ENCODE measurements at places on chromosomes 1 and 21. TPM values are rescaled to one million over a fixed set of nuclear protein-coding genes. Genes with fewer than 3 reads are reported as not detected.
A peak's percentile ranks its signal among the peaks of the same experiment; 100 is the strongest.

- no peak for DNase-seq
These were observed 94.7 kb upstream of the C1orf21 start for GRCh38 chr1:184292101-184292500.

Gene GBP1
- total RNA-seq = 1.2 TPM

Gene CFHR1
- not detected for total RNA-seq

DNA sequence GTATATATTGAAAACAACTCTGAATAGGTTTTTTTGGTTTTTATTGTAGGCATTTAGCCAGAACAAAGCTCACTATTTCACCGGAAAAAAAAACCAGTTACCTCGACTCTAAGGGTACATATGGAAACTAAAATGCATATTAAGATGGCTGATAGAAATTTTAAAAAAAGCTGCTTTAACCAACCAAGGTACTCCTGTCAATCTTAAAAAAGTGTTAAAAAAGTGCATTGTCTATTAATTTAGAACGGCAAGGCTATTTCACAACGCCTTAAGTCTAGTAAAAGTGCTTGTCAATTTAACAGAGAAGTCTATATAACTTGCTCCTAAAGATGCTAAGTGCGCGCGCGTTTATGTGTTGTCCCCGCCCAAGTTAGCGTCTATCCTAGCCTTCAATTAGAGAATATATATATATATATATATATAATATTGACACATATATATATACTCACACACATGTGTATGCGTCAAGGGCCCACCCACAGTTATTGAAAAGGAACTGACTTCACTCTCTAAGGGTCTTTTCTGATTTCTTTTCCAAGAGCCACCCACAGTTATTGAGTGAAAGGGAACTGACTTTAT is 934 bp downstream of the ASPM start:
- no peak for DNase-seq

GRCh38 chr1:69123486-69123885 is 444.2 kb upstream of the LRRC7 start:
- DNase-seq = no peak

GRCh38 chr1:194078765-194079164 is 892.4 kb upstream of the B3GALT2 start:
- DNase-seq = no peak

GRCh38 chr21:44477712-44478111 is 22.4 kb downstream of the LRRC3 start:
- DNase-seq = no peak

- DNase-seq = no peak
These were observed 647.7 kb downstream of the KCNT2 start for GRCh38 chr1:195960580-195960979.

DNA sequence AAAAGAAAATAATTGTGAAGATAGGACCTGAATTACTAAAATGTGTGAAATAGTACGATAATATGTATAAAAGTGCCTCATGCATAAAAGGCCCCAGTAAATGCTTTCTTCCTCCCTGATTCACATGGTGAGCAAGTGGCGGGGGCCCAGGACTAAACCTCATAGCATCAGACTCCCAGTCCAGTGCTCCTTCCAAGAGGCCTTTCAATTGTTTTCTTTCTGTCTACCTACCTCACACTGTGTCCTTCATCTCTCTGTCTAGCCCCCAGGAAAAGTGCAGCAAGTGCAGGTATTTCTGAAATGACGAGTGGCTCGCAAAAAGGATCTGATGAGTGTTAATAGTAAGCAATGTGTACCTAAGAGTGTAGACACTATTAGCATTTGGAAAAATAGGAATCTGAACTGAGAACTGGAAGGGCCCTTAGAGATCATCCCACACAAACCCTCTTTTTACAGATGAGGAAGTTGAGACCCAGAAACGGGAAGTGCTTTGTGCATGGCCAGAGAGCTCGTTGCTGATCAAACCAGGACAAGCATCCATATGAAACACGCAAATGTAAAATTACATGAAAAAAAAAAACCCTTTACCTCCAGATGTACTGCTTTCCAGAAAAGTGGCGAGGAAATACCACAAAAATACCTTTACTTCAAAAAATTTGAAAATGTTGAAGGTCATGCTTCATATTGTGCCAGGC is 118.2 kb upstream of the HOOK1 start:
- no peak for DNase-seq

Gene C8A
- not detected for total RNA-seq

Gene TTC4
- total RNA-seq = 28.2 TPM

Gene NCAM2
- total RNA-seq = 2.4 TPM

GRCh38 chr1:149963358-149963757 is 26.7 kb upstream of the MTMR11 start:
- no peak for DNase-seq

GRCh38 chr21:26153758-26154157 is 16.8 kb downstream of the APP start:
- no peak for DNase-seq

GRCh38 chr1:204181116-204181515 is 15.0 kb upstream of the REN start:
- no peak for DNase-seq

DNA sequence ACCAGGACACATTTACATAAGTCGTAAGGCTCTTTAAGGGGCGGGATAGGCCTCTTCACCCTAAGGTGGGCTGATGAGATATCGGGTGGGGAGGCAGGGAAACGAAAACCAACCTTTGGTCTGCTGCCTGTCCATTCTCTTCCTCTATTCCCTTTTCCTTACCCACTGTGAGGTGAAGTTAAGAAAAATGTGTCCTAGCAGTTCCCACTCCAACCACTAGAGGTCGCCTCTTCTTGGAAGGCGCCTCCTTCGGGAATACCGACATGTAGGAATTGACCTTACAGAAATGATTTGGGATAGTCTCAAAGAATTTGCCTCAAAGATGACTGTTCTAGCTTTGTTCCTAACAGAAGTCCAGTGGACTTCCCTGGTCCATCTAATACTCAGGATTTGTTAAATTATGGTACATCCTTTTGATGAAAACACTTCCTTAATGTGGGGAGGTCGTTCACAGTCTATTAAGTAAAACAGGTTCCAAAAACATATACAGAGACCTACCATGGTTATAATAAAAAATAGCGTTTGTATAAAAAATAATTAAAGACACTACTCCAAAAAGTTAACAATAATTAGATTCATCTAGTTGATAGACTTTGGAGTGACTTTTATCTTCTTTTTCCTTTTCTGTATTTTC is 14.1 kb downstream of the AZIN2 start:
- peak; percentile 88 for DNase-seq

Gene CD84
- total RNA-seq = not detected

GRCh38 chr21:29315131-29315749 is 16.5 kb downstream of the BACH1 start:
- DNase-seq = no peak

DNA sequence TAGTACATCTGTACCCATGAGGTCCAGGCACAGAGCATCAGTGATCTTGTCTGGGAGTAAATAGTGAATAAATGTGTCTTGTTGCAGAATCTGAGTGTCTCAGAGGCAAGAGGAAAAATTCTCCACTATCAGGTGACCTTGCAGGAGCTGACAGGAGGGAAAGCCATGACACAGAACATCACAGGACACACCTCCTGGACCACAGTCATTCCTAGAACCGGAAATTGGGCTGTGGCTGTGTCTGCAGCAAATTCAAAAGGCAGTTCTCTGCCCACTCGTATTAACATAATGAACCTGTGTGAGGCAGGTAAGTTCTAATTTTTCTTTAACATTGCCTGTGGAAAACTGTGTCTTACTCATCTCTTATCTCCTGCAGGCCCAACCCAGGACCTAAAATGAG is 43.1 kb downstream of the IL12RB2 start:
- no peak for DNase-seq

Gene LIN9
- 21.9 TPM for total RNA-seq

DNA sequence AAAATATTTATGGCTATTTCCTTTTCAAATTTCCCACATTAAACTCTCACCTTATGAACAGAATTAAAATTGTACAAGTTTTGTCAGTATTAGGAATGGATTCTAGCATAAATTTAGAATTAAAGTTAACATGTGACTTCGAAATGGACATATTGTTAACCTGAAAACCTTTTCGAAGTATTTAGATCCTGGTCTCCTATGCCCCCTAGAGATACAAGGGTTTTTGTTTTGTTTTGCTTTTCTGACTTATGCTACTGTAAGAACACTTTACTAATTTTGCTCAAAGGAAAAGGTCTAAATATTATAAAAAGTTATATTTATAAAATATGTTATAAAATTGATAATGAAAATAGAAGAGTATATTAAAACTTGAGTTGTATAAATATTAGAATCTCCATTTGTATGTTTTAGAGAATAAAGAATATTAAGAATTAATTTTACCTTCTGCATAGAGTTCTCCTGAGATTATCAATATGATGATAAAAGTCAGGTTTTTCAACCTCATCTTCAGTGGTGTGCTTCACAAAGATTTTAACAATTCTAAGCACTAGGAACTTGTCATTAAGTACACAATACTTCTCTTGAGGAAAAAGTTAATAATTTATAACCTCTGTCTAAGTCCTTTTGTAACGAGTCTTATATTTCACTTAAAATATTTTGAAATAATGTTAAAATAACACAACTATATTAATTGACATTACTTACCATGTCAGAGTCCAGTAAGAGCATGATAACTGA is at the start of gene F13B:
F13B (minus strand) TSS at position 542 of the 738 bp plus-strand sequence; CDS start at position 505, 37 bp downstream.
- DNase-seq = peak; percentile 21

DNA sequence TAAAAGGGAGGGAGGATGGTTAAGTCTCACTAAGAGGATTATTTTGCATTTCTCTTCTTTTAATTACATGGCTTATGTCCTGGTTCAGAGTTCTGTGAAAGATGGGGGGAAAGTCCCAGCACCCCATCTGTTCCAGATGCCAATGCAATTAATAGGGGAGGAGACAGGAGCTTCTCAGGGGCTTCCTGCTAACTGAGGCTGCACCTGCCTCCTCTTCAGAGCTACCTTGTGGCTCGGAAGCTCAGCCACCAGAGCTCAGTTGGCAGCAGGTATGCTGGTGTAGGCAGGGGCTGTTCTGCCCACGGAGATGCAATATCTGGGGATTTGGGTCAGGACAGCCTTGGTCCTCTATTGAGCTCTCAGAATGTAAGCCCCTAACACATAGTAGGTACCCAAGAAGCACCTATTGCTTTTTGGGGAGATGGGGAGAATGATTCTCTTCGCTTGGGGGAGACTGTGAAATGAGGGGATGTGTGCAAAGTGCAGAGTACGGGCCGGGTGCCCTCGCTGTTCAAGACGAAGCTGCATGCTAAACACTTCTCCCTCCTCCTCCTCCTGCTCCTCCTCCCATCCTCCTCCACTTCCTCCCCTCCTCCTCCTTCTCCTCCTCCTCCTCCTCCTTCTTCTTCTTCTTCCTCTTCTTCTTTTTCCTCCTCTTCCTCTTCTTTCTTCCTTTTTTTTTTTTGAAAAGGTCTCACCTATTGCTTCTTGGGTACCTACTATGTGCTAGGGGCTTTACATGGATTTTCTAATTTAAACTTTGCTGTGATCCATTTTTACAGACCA is 279.0 kb downstream of the PTPRU start:
- DNase-seq = no peak

DNA sequence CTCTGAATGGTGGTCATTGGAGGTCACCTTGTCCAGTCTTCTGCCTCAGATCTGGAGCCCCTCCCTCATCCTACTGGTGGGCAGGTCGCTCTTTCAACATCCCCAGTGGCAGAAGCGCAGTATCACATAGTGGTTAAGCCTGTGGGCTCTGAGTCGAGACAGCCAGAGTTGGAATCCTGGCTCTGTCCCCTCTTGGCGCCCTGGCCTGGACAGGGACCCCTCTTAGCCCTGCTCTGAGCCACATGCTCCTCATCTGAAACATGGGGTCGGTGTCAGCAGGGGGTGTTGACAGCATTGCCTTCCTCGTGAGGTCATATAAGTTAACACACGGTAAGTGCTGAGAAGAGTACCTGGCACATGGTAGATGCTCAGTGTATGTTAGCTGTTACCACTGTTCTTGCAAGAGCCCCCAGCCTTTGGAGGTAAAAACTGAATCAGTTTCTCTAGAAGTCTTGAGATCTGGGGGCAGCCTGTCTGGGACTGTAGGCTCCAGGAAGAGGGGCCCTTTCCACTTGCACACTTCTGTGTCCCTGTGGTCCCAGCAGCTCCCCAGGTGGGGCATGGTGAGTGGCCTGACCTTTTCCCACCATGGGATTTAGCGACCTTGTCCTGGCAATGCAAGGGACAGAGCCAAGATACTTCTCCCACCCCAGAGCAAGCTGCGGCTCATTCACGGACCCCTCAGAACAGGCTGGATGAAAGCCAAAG is 6.4 kb downstream of the ZC3H12A start:
- no peak for DNase-seq

DNA sequence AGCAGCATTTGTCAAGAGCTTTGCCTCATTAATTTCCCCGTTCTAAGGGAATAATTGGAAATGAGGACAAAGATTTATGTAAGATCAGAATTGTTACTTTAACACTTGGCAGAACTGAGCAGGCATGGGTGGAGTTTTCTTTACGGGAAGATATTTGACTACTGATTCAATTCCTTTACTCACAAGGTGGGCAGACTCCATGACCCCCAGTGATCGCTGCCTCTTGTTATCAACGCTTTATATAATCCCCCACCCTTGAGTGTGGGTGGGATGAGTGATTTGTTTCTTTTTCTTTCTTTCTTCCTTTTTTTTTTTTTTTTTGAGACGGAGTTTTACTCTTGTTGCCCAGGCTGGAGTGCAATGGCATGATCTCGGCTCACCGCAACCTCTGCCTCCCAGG is 65.3 kb upstream of the TENT5B start:
- no peak for DNase-seq

Gene KPRP
- total RNA-seq = not detected

- DNase-seq = no peak
These were observed 164.9 kb downstream of the RERE start for GRCh38 chr1:8652467-8653046.

DNA sequence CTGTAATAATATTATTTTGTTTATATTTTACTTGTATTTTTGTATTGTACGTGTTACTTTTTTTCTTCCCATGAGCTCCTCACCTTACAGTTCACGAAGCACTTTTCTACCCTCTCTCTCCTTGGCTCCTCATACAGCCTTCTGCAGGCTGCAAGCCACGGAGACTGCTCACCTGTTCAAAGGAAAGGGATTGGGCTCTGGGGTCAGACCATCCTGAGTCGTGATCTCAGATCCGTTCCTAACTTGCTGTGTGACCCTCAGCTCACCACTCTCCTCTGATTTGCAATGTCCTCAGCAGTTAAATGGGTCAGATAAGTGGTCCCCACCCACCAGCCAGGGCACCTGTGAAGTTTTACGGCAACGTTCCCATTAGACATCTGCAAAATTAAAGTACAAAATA is 54.1 kb downstream of the VWA5B1 start:
- no peak for DNase-seq

DNA sequence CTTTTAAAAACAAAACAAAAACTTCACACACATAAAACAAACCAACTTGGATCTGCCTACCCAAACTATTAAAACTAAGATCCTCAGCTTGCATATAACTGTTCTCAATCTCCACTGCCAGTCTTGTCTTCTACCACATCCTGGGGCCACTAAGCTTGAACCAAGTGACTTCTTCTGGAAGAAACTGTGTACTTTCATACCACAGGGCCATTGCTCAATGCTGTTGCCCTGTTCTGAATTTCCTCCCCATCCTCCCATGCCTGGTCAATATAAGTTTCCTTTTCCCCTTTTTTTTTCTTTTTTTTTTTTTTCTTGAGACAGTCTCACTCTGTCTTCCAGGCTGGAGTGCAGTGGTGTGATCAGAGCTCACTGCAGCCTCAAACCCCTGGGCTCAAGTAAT is 109.9 kb downstream of the KIAA0319L start:
- DNase-seq = no peak
